ENCODE measurements at places on chromosomes 3 and 15. TPM values are rescaled to one million over a fixed set of nuclear protein-coding genes. Genes with fewer than 3 reads are reported as not detected.

DNA sequence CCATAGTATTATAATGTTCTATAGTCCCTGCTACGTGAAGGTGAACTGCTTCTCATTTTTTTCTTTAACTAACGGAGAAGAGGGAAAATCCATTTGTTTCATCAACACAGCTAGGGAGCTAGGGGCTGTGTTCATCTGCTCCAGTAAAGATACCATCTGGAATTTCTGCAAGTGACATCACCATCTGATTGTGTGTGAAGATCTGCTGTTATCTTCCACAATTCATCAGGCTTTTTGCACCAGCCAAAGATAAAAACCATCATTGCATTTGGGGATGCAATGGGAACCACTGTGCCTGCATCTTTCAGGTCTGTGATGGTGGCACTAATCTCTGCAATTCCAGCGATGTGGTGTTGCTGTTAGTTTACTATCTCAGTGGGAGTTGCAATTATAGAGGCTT, 35.5 kb upstream of the NOX5 start:
- no peak for DNase-seq

DNA sequence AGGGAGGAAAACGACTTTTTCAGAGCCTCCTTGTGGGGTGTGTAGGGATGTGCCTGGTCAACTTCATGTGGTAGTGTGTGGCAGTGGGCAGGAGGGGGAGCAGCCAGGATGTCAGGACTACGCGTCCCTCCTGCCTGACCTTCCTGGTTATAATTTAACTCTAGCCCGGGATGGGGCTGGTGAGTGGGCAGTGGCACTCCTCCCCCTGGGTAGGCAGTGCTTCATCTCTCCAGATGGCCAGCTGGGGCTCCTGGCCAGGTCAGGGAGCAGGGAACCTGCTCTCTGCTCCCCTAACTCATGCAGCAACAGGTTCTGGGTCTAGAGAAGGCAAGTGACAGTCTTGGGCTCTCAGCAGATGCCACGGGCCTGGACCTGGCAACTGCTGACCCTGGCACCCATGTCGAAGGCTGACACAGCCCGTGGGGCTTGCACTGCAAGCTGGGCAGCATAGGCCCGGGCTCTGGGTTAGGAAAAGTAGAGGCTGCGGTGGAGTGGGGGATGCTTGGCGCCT, 2.6 kb downstream of the ITIH4 start:
- DNase-seq = no peak

GRCh38 chr3:15333099-15333955, 941 bp upstream of the SH3BP5 start:
- DNase-seq = no peak

DNA sequence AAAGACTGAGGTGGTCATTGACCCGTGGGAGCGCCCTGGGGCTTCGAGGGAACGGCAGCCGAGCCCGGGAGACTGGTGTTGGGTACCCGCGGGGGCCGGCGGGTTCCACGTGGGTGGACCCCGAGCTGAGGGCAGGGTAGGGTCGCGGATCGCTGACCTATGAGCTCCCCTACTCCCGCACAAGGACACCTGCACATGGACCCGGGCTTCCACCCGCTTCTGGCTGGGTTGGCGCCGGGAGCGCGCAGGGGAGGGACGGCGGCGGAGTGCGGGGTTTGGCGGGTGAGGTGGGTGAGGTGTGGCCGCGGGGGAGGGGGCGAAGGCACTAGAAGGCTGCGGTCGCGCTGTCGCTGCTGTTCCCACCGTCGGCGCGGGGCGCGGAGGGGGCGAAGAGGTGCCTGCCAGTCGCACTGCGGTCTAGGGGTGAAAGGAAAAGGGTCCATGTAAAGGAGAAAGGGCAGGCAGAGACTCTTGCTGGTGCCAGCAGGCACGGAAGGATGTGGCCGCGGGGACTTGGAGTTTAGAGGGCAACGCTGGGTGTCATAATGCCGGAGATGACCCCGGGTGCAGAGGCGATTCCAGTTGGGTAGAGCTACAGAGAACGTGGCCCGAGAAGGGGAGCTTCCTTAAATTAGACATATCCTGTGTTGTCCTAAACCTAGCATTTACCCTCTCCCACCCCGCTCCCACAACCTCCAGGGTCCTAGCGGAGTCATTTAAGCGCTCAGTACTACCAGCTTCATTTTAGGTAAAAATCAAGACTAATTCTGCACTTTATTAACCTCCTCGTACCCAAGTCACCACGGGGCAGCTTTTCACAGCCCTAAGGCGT, 245.9 kb upstream of the TOPAZ1 start:
- no peak for DNase-seq

GRCh38 chr3:194740859-194741491, 55.3 kb downstream of the FAM43A start:
- peak; percentile 36 for DNase-seq

DNA sequence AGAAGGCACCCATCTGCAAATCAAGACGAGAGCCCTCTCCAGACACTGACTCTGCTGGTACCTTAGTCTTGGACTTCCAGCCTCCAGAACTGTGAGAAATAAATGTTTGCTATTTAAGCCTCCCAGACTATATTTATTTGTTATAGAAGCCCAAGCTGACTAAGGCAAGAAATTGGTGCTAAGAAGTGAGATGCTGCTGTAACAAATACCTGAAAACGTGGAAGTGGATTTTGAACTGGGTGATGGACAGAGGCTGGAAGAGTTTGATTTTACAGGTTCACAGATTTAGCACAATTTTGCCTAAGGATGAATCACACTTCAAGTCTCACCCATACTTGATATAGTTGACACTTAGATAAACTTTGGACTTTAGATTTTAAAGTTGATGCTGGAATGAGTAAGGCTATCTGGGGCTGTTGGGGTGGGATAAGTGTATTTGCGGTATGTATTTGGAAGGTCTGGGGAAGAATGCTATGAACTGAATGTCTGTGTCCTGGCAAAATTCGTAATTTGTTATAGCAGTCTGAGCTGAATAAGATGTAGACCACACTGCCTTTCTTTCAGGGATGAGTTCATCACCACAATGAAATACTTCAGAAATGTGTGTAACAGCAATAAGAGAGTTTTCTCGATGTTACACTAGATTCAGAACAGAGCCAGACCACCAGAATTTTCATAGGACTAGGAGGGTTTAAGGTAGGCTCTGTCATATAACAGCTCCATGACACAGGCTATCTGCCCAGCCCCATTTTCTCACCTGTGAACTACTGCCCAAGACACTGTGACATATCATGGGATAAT, 120.5 kb upstream of the LMCD1 start:
- DNase-seq = no peak

IGF1R gene
- polyA plus RNA-seq = 6.5 TPM

Data from kidney (tissue), 22 donors.